NCI-H1092 treated with DMSO at 0.1 percent for 48 hours (cell line): ENCODE measurements at places on chromosomes 3 and 15.

DNA sequence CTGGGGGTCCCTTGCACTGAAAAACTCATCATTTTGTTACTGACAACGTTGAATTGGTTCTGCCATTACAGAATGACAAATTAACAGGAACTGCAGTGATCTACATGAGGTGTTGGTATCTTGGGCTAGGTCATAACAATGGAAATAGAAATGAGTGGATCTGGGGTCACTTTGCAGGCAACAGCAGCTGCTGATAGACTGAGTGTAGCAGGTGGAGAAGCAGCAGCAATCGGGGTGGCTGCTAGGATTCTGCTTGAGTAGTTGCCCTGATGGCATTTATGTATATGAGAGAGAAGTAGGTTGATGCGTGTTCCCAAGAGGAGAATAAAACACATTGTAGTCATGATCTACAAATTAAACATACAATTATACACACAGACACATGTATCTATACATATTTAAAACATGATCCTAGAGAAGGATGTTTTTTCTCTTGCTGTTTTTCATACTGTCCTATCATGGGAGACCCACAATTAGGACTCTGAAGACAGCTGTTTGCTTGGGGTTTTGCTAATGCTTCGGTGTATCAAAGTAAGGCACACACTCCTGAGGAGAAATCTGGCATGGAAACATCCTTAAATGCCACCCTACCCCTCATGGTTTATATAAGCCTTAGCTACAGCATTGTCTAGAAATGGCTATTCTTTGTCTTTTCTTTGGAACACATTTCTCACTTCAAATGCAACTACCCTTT is 15.8 kb upstream of the THBS1 start:
- DNase-seq, result no peak

DNA sequence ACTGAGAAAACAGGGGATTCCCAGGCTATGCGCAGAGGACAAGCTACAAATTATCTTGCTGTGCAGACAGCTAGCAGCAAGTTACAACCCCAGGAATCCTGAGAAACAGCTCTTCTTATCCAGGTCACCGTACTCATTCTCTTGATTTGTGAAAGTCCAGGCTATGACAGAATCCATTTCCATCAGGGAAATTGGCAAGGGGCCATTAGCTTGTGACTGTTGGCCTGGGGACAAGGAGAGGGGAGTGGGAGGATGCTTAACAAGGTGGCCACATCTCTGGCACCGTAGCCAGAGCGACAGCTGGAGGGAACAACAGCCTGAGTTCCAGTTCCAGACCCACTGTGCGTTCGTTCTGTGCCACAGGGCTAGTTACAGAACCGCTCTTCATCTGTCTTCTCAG is 44.9 kb upstream of the PLXNA1 start:
- DNase-seq, result peak; percentile 49

- DNase-seq, result no peak
Observed at GRCh38 chr3:24388611-24389010, 106.0 kb downstream of the THRB start.

DNA sequence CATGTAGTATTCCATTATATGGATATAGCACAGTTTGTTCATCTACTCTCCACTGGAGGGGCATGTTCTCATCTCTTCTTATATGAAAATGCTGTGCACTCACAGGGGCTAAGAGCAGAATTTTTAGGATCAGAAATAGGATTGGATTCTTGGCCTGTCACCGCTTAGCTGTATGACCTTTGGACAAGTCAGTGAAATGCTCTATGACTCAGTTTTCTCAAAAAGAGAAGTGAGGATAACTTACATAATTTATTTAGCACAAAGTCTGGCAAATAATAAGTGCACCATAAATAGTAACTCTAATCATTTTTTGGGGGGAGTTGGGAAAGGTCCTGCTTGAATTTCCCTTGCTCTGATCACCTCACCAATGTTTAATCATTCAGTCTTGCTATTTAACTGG is 103.7 kb upstream of the LRIG1 start:
- DNase-seq, result no peak

DNA sequence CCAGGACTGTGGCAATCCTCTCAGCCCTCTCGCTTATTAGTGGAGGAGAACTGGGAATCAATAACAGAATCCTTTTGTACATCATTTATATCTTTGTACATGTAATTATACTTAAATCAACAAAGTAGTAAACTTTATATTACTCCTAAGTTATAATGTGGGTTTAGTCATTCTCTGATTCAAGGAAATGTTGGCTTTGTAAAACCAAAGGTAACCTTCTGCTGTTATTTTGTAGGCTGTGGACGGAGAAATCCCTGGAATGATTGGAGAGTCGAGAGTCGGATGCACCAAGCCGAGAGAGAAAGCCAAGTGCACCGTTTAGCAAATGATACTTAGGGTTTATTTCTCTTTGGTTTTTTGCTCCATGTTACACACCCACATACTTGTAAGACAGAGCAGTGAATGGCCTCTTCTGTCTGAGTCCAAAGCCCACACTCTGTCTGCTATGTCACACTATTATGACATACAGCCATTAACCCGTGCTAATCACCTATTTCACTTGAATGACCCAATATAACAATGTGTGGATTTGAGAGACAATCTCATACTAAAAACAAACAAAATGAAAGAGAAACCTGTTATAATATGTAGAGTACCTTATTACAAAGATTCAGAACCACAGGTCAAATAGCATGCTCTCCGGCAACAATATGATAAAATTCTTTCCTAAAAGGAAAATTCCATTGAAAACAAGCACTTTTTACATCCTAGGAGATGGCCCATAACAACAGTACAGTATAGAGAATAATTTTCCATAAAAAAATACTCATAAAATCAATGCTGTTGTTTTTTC is 72.2 kb downstream of the MECOM start:
- DNase-seq, result no peak

GRCh38 chr3:186588632-186589031 is 18.1 kb downstream of the DNAJB11 start:
- no peak for DNase-seq

DNA sequence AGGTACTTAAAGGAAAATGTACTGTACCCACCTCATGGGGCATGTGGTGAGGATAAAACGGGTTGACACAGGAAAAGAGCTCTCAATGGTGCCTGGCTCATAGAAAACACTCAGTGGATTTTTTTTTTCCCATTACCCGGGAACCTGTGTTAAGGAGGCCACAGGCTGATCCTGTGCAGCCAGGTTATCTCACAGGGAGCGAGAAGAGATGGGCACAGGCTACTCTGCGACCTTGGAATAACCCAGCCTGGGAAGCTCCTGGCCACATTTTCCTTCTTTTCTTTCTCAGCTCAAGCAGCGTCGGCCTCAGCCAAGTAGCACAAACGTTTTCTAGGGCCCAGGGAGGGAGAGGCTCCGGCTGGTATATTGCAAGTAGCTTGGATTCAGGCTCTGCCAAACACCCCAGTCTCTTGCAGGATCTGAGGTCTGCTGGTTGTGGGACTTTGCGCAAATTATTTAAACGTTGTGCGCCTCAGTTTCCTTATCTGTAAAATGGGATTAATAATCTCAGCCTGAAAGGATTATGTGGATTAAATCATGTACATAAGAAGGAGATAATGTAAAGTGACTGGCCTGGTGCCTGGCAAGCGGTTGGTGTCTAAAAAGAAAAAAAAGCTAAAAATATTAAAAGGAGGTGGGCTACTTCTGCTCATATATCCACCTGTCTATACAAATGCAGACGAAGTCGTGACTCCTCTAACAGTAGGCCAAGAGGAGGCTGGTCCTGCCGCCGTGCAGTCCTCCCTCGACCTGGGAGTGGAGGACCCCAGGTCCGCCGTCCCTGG is 2.2 kb downstream of the FURIN start:
- no peak for DNase-seq

DNA sequence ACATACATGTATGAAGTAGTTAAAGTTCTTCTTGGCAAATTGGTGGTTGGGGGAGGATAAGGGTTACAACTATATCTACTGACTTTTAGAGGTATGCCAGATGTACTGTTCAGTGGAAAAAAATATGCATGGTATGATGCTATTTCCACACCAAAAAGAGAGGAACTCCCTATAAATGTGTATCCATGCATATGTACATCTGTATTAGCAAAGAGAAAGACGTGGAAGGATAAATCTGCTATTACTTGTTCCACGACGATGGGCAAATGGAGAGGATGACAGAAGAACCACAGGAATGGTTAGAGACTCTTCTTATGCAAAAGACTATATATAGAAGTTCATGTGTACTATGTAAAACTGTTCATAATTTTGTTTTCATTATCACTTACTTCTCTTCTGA is 197.6 kb downstream of the RORA start:
- DNase-seq, result no peak

DNA sequence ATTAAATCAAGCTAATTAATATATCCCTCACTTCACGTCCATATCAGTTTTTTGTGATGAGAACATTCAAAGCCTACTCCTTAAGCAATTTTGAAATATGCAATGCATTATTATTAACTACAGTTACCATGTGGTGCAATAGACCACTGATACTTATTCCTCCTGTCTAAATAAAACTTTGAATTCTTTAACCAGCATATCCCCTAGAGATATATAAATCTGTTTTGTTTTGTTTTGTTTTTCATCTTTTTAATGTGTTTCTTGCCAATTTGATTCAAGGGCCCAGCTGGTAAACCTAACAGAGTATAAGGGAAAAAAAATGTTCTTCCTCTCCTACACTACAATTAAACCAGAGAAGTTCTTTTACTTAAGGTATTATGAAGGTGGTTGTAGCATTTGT is 524.2 kb downstream of the NAALADL2 start:
- DNase-seq, result no peak

- DNase-seq, result no peak
Observed at GRCh38 chr3:13046569-13047274, 26.5 kb downstream of the IQSEC1 start.

DNA sequence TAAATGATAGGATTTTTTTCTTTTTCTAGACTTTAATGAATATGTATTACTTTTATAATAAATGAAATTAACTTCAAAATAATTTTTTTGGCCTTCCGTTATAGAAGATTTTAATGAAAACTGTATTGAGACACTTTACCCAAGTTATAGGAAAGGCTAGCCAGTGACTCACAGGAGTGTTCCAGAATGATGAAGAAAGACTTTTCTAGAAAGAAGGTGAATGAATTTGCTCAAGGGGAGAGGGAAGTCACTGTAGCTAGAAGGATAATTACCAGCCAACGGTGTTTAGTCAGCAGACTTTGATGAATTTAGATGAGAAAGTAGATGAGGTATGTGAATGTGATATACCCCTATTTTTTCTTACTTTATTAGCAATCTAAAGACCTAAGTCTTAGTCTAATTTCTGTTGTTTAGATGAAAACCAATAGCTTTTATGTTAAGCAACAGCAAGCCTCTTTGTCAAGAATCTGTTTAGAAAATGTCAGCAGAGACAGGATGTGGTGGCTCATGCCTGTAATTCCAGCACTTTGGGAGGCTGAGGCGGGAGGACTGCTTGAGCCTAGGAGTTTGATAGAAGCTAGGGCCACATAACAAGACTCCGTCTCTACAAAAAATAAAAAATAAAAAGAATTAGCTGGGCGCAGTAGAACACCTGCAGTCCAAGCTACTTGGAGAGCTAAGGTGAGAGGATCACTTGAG is 3.2 kb downstream of the ALAS1 start:
- DNase-seq, result no peak

DNA sequence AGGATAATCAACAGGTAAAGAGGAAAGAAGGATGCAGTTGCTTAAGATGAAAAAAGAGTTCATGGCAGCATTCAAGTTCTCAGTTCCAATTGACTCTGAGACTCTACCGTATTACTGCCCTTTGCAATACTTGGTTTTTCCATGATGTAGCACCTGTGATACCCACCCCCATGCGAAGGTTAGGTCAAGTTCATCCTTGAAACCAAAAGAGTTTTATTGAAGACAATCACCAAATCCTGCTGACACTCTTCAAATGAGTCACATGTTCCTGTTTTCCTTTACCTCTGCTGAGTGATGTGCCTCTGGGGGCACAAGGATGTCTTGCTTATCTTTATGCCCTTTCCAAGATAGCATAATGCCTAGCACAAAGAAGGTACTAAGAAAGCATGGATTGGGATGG is 111.3 kb upstream of the SLC7A14 start:
- no peak for DNase-seq

GRCh38 chr15:90818251-90819210 is 49.9 kb upstream of the FURIN start:
- peak; percentile 84 for DNase-seq

DNA sequence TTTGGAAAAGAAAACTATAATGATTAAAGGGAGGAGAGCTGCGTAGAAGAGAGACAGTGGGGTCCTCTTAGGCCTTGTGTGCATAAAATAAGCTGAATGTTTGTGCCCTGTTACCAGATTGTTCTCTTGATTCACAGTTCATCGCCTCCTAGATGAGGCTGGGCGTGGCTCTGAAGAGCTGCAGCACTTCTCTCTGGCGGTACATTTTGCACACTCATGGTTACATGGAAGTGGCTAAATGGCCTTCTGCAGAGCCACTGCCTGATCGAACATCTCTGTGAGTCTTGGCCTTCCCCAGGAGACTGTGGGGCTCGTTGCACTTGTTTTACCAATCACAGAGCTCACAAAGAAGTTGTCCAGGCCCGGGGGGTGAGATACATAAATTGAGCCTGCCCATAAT is 208.8 kb downstream of the GABRG3 start:
- DNase-seq, result no peak

DNA sequence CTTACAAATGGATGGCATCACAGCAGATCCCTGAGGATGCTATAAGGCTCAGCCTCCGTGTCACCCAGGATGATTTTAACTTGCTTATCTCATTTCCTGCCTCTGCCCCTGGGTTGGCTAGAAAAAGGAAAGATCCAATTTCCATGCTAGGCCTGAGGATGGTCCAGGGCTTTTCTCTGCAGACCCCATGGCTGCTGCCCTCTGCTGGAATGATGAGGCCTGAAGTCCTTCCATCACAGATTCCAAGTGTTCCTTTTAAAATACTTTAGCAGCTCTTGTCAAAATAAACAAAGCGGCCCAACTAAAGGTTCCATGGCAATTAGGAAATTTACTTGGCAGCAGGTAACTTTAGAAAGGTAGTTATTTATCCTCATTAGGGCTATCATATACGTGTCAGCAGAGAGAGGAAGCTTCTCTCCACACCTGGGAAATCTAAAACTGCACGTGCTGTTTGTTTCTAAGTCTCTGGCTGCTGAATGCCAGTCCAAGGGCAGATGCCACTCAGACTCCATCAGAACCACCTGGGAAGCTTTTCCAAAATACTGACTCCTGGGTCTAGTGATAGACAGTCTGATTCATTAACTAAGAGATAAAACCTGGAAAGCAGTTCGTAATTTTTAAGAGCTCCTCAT is 401.9 kb upstream of the IL12A start:
- DNase-seq, result peak; percentile 2
